ENCODE measurements at places on chromosomes 13 and 19.

- DNase-seq, result no peak
Measured at GRCh38 chr19:3024870-3025548, 4.1 kb downstream of the TLE2 start.

- DNase-seq, result no peak
Measured at GRCh38 chr19:46898731-46899130, 37.9 kb downstream of the ARHGAP35 start.

GRCh38 chr13:98298599-98298998 lies 121.5 kb upstream of the RNF113B start:
- DNase-seq, result no peak

DNA sequence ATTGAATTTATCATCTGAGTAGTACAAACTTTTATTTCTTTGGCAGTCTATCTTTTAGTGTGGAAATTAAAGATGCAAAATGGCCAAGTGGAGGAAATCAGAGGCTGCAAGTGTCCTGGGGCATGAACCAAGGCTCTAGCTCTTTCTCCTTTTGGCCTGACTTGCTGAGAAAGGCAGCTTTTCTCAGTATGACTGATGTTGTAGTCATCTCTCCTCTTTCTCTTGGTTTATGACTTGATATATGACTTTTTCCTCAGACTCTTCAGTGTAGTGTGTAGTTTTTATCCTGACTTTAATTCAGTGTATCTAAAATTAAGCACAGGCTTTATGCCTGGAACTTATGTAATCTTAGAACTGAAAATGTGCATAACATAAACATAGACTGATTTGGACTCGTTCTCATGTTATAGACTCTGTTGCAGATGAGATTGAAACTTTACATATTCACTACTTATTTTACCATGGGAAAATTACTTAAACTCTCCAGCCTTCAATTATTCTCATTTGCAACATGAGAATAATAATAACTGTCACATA lies 65.7 kb downstream of the SLITRK5 start:
- no peak for DNase-seq

DNA sequence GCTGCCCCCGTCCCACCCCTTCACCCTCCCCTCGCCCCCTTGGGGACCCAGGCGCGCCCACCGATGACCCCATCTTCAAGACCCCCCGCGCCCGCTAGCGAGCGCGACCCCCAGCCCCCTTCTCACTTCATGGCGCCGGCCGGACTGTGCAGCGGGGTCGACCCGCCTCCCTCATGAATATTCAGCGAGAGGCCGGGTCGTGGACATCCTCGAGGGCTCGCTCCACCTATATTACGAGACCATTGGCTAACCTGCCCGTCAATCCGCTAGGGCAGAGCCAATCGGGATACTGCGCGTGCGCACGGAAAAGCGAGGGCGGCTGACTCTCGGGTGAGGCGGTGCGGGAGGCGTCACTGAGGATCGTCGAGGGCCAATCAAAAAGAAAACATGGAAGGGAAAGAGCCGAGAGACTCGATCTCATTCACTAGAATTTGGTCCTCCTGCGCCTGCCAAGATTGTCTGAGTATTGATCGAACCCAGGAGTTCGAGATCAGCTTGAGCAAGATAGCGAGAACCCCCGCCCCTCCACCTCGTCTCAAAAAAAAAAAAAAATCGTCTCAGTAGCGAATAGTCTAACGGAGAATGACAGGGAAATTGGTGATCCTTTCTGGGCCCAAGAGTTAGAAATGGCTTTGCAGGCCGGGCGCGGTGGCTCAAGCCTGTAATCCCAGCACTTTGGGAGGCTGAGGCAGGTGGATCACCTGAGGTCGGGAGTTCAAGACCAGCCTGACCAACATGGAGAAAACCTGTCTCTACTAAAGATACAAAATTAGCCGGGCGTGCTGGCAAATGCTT lies at the start of gene ERCC2:
ERCC2 (minus strand) TSS at position 164 of the 795 bp plus-strand sequence; CDS start at position 131, 33 bp downstream.
- peak; percentile 95 for DNase-seq

DNA sequence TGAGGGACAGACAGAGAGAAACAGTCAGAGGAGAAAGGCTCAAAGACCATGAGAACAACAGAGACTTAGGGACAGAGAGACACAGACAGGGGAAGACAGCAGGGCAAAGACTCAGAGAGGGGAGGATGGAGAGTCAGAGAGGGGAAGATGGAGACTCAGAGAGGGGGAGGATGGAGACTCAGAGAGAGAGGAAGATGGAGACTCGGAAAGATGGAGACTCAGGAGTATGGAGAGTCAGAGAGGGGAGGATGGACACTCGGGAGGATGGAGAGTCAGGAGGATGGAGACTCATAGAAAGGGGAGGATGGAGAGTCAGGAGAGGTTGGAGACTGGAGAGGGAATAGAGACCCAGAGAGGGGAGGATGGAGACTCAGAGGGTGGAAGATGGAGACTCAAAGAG lies 689 bp downstream of the SPACA6 start:
- DNase-seq, result no peak

DNA sequence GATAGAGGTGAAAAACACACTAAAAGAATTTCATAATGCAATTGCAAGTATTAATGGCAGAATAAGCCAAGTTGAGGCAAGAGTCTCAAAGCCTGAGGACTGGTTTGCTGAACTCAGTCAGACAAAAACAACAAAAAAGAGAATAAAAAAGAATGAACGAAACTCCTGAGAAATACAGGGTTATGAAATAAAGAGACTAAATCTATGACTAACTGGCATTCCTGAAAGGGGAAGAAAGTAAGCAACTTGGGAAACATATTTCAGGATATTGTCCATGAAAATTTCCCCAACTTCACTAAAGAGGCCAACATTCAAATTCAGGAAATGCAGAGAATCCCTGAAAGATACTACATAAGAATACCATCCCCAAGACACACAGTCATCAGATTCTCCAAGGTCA lies 47.8 kb downstream of the UBL3 start:
- DNase-seq, result no peak

GRCh38 chr19:6069268-6069791 lies 41.0 kb downstream of the RFX2 start:
- no peak for DNase-seq

DNA sequence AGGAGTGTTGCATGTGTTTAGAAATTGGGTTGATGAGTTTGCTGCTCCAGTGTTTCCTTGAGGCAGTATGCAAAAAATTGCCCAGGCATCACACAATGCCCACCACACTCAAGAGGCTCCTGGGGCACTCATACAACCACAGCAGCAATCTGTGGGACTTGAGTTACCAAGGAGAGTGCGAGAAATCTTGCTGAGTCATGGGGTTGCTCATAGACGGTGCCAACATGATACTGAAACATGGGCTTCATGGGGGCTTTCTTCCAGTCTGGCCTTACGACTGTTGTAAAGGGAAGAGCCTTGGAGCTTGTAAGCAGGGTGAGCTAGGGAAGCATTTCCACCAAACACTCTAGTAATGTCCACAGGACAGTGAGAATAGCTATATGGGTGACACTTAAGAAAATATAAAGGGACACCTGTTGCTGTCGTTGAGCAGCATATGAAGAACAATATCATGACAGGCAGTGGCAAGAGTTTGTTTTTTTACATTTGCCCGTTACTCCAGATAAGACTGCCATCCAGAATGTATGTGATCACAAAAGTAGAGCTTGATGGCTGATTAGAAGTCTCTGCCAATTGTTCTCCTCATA lies 1237.4 kb downstream of the UQCRFS1 start:
- no peak for DNase-seq

GRCh38 chr19:15115762-15116615 lies 8.8 kb downstream of the SYDE1 start:
- no peak for DNase-seq

All from retinal pigment epithelial cell (primary cell).